ENCODE measurements at places on chromosomes 7 and 10. TPM values are rescaled to one million over a fixed set of nuclear protein-coding genes. Genes with fewer than 3 reads are reported as not detected.

- H3K36me3 ChIP-seq = no peaks in the 10 kb centered on the region
- peaks cover 1% of the 10 kb centered on the region for H3K27me3 ChIP-seq
- no peak overlapping the region for H3K27ac ChIP-seq
- H3K4me1 ChIP-seq = no peaks in the 10 kb centered on the region
Observed at GRCh38 chr10:122721111-122721510, 21.5 kb upstream of the C10orf120 start.

DNA sequence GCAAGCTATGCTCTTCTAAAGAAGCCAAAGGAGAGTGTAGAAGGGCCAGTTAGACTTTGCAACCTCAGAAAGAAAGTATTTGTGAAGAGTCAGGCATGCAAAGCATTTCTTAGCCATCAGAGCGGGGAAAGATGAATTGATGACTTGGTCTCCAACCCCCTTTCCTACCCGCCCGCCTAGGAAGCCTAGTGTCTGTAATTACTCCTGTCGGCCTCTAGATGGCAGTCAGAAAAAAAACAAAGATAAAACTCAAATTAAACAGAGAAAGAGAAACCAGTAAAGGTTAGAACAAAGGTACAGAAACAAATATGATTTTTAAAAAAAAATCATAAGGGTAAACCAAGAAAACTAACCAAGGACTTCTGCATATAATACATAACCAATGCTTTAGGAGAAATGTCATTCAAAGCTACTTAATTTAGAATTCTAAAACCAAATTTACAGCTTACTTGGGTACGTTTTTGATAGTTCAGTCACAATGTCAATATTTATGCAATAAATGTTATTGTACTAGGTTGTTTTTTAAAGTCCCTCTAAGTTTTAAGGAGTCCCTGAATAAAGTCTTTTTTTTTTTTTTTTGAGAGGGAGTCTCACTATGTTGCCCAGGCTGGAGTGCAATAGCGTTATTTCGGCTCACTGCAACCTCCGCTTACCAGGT, 97.6 kb downstream of the LYZL1 start:
- 0 out of 2 replicates have a peak, but pooled peaks cover 3% of the 10 kb centered on the region for H3K4me1 ChIP-seq
- no peaks in the 10 kb centered on the region for H3K36me3 ChIP-seq
- DNase-seq = no peak
- no peaks in the 10 kb centered on the region for H3K27me3 ChIP-seq
- no peak overlapping the region for H3K27ac ChIP-seq

DNA sequence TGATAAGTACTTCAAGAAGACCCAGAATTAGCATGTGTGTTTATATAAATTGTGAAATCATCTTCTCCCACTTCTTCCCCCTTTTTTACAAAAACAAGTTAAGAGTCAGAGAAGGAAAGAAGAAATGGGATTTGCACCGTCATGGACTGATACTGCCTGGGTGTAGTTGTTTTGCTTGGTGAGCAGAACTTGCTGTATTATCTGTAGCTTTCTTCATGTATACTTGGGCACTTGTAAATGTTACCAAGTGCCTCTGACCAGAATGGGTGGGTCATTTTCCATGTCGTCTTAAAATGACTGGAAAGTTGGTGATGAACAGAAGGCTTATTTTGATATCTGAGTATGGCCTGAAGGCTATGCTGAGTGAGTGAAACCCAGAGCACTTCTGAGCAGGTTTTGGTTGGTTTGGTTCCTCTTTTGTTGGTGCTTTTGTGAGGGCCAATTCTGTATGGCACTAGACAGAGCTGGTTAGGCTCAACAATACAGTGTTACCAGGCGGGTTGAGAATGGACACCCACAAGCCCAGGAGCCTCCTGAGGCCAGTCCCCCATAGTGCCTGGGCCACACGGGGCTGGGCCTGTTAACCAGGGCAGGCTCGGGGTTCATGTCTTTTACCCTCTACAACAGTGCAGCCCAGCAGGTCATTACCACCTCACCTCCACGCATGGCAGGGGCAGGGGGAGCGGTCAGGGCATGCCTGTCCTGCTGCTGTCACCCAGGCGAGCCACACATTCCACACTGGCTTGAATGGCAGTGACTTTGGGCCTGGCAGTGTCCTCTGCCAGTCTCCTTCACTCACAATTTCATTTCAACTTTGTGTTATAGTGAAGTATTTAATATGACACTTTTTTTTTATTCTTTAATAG, 115.1 kb downstream of the CCNY start:
- H3K36me3 ChIP-seq = no peaks in the 10 kb centered on the region
- peaks cover 31% of the 10 kb centered on the region for H3K4me1 ChIP-seq
- no peak overlapping the region for H3K27ac ChIP-seq
- H3K27me3 ChIP-seq = no peaks in the 10 kb centered on the region

- H3K36me3 ChIP-seq = no peaks in the 10 kb centered on the region
- no peaks in the 10 kb centered on the region for H3K4me1 ChIP-seq
- DNase-seq = no peak
- H3K27ac ChIP-seq = no peak overlapping the region
Observed at GRCh38 chr7:19442016-19442785, 266.6 kb downstream of the POLR1F start.

C7orf25 gene
- 2.7 TPM for total RNA-seq

PRF1 gene
- total RNA-seq = not detected
